Mucosa of gallbladder (tissue), 1 donor: ENCODE measurements at places on chromosomes 12 and 14. TPM values are rescaled to one million over a fixed set of nuclear protein-coding genes. Genes with fewer than 3 reads are reported as not detected.

SLC25A3 gene
- total RNA-seq = 399 TPM

KLRD1 gene
- total RNA-seq = 1.8 TPM

DNA sequence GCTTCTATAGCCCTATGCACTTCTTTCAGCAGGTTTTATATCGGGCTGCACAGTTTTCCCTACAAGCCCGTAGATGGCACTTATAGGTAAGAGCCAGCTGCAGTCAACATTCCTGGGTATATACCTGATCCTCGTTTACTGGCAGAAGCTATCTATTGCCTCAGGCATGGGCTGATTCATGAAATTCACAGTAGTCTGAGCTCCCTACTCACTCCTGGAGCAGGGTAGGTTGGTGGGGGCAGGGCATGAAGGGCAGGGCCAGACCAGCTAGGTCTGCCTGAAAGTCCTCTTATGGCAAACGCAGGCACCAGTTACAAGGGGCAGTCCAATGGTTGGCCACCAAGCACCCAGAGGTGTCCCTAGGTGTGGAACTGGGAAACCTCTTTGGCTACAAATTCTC lies 345.8 kb downstream of the RPS29 start:
- no peak for DNase-seq

DNA sequence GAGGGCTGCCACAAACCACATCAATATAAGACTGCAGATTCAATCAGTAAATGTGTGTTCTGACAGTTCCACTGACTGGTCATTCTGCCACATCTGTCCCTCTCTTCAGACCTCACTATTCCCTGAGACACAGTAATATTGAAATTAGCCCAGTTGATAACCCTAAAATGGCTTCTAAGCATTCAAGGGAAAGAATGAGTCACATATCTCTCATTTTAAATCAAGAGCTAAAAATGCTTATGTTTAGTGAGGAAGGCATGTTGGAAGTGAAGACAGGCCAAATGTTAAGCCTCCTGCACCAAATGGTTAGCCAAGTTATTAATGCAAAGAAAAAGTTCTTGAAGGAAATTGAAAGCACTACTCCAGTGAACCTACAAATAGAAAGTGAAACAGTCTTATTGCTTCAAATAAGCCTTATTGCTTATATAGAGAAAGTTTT lies 24.5 kb upstream of the KIF21A start:
- DNase-seq = no peak

MYH6 gene
- not detected for total RNA-seq

DNA sequence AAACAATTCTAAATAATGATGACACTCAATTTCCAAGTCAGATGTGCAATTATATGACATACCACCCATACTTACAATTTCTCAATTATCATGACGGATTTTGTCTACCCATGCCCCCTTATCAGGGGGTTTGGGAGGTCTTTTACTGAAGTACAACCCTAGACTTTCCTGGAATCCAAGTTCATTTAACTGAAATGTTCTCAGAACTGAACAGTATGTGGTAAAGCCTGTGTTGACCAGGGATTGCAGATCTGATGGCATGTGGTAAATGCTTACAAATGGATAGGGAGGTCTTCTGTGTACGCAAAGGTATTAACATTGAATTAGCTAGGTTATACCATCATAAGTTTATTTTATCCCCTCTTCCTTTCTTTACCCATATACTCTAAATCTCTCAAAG lies 281.8 kb downstream of the CEP128 start:
- DNase-seq = no peak

DNA sequence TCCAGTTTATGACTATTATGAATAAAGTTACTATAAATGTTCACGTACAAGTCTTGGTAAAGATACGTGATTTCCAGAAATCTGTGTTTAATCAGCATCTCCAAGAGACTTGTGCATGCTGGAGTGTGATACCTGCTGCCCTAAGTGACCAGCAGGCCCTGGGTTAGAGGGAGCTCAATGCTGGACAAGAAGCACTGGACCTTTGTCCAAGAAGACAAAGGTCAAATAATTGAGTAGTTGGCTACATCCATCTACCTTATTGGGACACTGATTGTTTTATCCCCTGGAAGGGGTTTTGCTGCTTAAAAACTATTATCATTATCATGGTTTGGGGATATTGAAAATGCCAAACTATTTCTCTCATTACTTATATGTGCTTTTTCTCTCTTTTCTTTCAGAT lies 37.0 kb upstream of the CHST11 start:
- DNase-seq = no peak

DNA sequence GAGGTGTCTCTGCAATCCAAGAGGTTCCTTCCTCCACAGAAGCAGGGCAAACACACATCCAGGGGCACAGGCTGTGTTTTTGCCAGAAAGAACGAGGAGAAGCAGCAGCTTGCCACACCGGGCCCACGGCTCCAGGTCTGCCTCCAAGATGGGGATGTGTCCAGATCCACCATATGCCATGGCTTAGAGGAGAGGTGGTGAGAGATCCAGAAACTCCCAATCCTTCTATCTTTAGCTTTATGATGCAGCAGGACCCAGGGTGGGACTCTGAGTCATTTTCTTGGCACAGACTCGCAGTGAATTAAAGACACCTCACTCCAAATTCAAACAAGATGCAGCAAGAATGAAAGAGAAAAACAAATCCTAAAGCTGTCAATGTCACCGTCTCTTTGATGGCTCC lies 481.4 kb upstream of the TMEM132C start:
- no peak for DNase-seq

GRCh38 chr12:64229796-64230195 lies 7.7 kb upstream of the KICS2 start:
- DNase-seq = no peak

PROX2 gene
- total RNA-seq = 0.06 TPM

GRCh38 chr12:11920231-11920630 lies 150.5 kb upstream of the BCL2L14 start:
- DNase-seq = no peak

DNA sequence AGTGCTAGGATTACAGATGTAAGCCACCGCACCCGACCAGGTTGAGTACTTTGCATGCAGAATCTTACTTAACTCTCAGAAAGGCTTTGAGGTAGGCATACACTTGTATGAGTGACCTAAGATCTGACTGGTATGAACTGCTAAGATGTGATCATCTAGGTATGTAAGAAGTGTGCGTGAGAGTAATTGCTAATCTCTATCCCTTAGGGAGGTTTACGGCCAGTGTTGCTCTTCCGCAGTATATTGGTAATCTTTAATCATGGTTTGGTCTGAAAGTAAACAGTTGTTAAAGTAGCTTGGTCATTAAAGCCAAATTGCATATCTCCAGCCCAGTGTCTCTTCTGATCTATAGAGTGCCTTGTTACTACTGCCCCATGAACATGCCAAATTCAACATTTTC lies 7.8 kb downstream of the UNG start:
- no peak for DNase-seq

DNA sequence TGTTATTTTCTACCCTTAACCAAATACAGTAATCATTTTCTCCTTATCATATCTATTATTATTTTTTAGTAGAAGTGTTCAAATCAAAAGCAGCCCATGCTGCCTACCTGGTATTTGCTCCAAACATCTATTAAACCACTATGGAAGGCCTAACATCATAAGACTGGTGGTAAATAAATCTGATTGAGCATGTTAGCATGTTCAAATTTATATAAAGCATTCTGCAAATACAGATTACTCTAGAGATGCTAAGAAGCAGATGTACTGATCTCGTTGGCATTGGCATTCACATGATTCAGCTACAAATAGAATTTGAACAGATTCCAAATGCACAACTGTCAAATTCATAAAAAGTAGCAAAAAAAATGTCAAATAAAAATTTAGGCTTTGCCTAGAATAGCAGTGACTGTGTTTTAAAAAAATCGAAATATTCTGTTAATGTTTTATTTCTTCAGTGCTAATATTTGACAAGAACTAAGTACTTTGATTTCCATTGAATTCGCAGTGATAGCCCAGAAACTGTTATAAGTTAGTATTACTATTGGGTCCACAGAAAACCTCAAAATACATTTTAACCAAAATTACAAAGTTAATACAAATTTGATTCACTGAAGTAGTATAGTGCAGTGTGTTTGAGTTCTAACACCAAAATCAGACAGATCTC lies 9.4 kb upstream of the OSBPL8 start:
- no peak for DNase-seq

DNA sequence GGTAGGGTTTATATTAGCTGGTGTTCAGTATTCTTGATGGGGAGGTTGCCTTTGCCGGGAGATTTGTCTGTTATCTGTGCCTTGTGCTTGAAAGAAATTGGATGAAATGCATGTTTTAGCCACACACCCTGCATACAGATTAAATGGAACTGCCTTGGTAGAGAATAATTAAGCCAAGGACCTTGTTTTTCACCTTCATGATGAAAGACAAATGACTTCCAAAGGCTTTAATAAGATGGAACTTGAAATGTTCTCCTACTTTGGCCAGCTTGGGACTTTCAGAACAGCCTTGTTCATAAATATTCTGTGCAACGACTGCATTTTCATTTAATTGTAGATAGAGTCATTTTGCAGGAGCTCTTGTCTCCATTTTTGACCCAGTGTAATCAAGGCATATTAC lies 21.2 kb downstream of the JDP2 start:
- no peak for DNase-seq

- no peak for DNase-seq
Observed at GRCh38 chr12:95055057-95055456, 18.4 kb downstream of the NR2C1 start.

- DNase-seq = no peak
Observed at GRCh38 chr14:84686550-84686949, 843.4 kb upstream of the FLRT2 start.

SLC6A13 gene
- 0.40 TPM for total RNA-seq

GRCh38 chr12:5258926-5259325 lies 173.0 kb upstream of the NTF3 start:
- no peak for DNase-seq

DNA sequence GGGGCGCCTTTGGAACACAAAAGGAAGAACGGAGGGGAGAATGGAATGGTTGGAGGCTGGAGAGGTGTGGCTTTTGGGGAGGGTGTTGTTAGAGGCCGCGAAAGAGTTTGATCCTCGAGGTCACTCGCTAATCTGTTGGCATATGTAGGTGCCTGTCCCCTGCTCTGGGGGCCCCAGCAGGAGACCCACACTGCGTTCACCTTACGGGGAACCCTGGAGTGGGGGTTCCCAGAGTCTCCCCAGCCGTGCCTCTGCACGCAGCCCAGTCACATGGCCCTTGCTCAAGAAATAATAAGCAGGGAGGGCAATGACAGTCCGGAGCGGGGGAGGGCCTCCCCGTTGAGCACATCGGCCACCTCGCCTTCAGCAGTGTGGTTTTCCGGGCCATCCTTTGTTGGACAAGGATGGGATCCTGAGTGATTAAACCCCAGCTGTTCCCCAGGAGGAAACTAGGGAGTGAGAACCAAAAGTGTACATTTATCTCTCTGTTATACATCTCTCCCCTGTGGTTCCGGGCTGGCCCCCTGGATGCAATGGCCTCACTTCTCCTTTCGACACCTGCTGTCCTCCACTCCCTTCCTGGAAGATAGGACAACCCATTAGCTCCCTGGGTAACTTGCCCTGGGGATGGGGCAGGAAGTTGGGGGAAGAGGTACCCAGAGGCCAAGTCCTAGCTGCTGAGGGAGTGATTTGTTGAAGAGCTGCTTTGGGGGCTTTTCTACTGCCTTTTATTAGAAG lies 1.3 kb downstream of the PLEKHG3 start:
- DNase-seq = no peak

SCN8A gene
- total RNA-seq = 15.2 TPM
